ENCODE measurements at places on chromosomes 12 and 14. TPM values are rescaled to one million over a fixed set of nuclear protein-coding genes. Genes with fewer than 3 reads are reported as not detected.

DNA sequence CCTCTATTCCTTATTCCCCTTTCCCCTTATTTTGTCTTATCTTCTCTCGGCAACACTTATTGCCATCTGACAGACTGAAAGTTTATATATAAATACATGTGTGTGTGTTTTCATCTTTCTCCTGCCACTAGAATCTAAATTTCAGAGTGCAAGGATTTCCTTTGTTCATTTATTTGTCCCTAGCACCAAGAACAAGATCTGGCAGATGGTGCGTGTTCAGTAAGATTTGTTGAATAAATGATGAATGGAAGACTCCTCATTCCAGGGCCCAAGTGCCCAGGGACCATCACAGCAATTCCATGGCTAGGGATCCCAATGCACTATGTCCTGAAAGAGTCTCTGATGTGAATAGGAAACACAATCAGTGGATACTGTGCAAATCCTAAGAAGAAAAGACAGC is 97.9 kb upstream of the EEA1 start:
- no peak for DNase-seq

- DNase-seq: no peak
Observed at GRCh38 chr12:92639017-92639416, 63.8 kb upstream of the PLEKHG7 start.

The GPR135 gene
- total RNA-seq: not detected

The ADAMTS20 gene
- total RNA-seq: not detected

Data from transverse colon (tissue), 4 donors.